COLO829 (cell line): ENCODE measurements at places on chromosomes 16 and 17.

DNA sequence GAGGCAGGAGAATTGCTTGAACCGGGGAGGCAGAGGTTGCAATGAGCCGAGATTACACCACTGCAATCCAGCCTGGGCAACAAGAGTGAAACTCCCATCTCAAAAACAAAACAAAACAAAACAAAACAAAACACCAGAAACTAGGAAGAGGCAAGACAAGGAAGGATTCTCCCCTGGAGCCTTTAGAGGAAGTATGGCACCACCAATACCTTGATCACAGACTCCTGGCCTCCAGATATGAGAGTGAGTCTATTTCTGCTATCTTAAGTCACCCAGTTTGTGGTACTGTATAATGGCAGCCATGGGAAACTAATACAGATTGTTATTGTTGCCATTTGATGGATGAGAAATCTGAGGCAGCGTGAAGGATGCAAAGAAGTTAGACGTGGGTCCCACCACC, 14.6 kb upstream of the CPPED1 start:
- no peak for DNase-seq

- DNase-seq: no peak
These were observed 1.1 kb upstream of the WBP2 start for GRCh38 chr17:75856062-75856756.

GRCh38 chr17:47189732-47190237, 690 bp upstream of the CDC27 start:
- DNase-seq: no peak

DNA sequence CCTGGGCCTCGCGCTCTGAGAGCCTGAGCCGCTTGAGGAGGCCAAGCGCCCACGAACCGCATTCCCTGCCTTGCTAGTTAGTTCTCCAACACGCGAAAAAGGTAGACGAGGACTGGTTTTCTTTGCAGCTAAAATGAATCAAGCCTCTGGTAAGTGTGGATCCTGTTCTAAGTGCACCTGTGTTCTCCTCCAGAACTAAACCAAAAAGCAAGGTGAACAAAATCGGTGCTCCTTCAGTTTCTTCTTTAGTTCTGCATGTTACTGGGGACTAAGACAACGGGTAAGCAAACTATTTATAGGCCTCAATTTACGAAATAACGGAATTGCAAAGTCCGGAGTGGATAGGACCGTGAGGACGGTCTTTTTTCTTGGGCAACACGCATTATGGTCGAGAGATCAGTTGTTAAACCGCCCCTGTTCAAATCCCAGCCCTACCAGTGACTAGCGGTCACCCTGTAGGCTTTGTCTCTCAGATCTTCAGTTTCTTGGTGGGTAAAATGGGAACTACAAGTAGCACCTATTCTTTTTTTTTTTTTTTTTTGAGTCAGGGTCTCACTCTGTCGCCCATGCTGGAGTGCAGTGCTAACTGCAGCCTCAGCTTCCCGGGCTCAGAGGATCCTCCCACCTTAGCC, 993 bp upstream of the ANKRD11 start:
- DNase-seq: no peak

- no peak for DNase-seq
These were observed 526 bp downstream of the CBFB start for GRCh38 chr16:67029254-67030096.

DNA sequence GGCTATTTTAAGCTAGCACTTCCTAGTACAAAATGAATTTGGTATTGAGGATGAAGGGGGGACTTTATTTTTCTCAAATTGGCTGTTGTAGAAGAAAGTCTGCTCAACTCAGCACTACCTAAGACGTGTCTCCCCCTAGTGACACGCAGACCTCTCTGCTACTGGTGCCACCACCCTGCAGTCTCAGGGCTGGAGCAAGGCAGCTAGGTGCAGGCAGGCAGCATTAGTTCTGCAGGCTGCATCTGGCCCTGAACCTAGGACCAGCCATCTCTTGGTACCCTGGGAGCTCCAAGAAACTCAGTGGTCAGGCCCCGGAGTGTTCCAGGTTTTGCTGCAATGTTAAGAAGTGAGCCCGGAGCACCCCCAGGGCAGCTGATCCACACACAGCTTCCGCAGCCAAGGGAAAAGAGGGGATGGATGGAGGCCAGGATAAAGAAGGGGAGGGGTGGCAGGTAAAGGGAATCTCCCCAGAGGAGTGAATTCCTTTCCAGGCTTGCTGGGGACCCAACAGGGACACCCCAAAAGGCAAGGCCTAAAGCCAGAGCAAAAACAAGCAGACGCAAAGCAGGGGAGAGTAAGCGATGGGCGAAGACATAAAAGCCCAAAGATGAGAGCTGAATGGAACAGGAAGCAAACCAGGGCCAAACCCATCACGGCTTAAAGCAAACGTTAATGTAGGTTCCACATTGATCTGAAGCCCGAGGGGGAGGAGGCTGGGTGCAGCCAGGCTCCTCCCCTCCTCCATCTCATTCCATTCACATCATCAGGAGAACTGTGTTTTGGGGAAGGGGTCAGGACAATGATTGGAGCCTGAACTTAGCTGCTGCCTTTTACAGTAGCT, 200.5 kb downstream of the ZFHX3 start:
- DNase-seq: no peak

- no peak for DNase-seq
These were observed 136.0 kb downstream of the ANKRD11 start for GRCh38 chr16:89354325-89354724.

- no peak for DNase-seq
These were observed 60.5 kb upstream of the PLCG2 start for GRCh38 chr16:81718637-81719036.

GRCh38 chr16:14566599-14566998, 63.5 kb downstream of the PARN start:
- no peak for DNase-seq

- no peak for DNase-seq
These were observed 177.7 kb downstream of the TMEM132E start for GRCh38 chr17:34757106-34757505.

DNA sequence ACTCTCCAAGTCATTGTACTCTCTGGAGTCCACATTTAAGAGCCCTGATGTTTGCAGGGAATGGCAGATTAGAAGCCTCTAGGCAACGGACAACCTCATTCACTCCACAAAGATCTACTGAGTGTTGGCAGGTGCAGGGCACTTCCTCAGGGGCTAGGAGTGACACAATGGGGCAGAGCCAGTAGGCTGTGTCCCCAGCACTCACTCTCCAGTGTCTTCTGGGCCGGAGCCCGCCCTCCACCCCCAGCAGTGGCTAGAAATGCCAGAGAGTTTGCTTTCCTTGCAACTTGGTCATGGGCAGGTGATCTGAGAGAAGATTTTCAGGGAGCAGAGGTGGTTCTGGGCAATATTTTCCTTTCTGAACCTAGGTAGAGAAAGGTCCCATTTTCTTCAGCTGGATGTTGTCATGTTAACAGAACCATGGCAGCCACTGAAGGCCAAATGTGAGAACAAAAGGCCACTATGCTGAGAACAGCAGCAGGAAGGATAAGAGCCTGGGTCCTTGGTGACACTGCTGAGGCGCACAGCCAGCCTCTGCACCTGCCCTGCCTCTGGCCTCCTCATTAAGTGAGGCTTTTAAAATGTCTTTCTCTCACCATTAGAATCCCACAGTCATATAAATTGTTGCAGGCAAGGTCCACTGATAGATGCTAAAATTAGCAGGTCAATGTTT, 96.2 kb downstream of the USP31 start:
- DNase-seq: no peak

- DNase-seq: no peak
These were observed 8.2 kb upstream of the PHAF1 start for GRCh38 chr16:67101311-67102082.

DNA sequence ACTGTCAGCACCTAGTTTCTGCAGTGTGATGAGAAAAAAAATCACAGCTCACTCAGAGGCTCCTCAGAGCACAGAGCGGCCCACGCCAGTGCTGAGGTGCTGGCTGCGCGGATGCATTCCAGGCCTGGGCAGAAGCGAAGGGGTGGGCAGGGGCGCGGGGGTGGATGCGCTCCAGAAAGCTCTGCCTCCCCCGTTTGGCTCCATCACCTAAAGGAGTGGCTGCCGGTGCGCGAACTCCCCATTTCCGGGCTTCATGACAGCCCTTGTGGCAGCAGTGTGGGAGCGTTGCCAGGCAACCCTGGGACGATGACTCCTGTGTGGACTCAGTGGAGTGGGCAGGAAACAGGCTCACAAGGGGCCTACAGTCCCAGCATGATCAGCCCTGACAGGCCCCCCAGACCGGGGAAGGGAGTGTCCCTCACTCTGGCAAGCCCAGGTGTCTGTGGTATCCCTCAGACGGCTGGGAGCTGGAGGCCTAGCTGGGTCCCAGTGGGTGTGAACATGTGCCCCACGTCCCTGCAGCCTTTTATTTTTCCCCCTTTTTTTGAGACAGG, 32.8 kb upstream of the NUDT16L1 start:
- peak; percentile 36 for DNase-seq
